ENCODE measurements at places on chromosomes 16 and 17.

- peak; percentile 56 for DNase-seq
These were observed 24.2 kb downstream of the KLHL36 start for GRCh38 chr16:84672276-84673202.

DNA sequence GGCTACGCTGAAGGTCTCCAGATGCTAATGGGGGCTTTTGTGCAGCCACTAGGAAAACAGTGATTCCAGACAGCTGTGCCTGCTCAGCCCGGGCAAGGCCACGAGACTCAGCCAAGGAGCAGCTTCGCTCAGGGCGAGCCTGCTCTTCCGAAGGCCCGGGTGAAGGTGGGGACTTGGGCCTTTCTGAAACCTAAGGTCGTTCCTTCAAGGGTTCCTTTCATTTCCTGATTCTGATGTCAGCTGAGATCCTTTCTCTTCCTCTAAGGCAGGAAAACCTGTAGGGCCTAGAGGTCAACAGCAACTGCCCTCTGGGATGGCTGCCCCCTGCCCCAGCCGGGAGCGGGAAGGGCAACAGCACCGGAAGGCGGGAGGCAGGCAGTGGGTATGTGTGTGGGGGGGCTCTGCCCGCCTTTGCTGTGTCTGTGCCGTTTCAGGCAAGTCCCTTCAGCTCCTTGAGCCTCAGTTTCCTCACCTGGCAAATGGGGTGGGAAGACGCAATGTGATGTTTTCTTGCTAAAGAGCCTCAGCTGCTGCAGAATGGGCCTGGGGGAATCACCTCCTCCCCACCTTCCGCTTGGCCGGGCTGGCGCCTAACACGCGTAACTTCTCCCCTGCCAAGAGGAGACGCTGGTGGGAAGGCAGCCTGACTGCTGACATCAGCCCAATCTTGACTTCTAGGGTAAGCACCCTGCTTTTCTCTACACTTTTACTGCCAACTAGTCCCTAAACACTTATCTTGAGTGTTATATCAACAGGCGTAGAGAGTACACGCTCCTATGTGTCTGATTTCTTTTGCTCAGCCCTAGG lies 32.8 kb downstream of the IRF8 start:
- DNase-seq, result no peak

DNA sequence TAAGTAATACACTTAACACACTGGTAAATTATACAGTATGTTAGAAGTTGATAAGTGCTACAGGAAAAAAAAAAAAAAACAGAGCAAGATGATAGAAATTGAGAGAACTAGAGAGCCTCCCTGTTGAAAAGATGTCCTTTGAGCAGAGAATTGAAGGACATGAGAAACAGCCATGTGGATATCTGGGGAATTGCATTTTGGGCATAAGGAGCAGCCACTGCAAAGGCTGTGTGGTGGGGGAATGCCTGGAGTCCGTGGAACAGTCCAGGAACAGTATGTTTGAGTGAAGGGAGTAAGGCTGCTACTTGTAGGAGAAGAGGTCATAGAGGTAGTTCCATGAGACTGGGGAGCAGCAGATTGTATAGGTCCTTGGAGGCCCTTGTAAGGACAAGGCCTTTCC lies 178.4 kb downstream of the FTO start:
- DNase-seq, result no peak

DNA sequence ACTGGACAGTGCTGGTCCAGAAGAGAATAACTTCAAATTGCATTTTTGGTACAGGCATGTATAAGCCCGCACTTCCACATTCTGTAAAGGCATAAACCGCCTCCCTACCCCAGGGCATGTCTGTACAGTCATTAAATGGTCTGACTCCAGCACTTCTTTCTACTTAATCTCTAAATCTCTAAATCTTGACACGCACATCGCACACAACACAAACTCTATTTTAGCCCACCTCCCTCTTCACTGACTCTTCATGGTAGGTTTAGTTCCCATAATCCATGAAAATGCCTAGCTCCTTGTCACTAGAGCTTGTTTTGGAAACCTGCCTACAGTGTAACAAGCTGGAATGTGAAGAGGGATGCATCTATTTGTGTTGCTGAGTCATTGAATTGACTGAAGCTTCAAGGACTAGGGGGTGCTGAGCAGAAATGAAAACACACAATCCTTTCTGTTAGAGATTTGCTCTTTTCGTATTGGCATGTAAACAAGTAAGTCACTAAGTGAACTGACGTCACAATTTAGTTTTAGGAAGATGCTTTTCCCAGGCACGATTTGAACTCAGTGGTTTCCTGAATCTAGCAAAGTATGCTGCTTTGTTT lies 1.6 kb upstream of the DUSP14 start:
- no peak for DNase-seq

DNA sequence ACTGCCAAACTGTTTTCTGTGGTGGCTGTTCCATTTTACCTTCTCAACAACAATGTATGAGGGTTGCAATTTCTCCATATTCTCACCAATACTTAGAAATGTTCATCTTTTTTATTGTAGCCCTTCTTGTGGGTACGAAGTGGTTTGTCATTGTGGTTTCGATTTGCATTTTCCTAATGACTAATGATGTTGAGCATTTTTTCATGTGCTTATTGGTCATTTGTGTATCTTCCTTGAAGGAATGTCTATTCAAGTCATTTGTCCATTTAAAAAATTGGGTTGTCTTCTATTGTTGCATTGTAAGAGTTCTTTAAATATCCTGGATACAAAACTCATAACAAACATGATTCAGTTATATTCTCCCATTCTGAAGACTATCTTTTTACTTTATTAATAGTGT lies 47.5 kb upstream of the CCL2 start:
- DNase-seq, result no peak

GRCh38 chr17:48993951-48994350 lies 3.2 kb upstream of the IGF2BP1 start:
- DNase-seq, result no peak

DNA sequence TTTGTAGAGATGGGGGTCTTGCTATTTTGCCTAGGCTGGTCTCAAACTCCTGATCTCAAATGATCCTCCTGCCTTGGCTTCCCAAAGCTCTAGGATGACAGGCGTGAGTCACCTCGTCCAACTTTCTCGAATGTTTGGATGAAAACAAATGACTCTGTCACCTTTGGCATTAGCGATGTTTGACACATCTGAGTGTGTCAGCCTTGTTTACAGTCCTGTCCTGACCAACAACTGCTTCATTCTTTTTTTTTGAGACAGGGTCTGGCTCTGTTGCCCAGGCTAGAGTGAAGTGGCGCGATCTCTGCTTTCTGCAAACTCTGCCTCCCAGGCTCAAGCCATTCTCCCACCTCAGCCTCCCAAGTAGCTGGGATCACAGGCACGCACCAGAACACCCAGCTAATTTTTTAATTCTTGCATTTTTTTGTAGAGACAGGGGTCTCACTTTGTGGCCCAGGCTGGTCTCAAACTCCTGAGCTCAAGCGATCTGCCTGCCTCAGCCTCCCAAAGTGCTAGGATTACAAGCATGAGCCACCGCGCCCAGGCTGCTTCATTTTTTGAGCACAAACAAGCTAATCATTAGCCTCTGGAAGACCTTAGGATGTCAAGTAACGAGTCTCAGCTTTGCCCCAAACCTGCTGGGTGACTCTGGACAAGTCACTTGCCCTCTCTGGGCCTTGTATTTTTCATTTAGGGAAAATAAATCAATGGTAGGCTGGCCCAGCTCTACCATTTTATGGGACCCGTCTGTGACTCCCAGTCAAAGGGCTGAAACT lies 7.4 kb downstream of the MYH11 start:
- DNase-seq, result no peak

DNA sequence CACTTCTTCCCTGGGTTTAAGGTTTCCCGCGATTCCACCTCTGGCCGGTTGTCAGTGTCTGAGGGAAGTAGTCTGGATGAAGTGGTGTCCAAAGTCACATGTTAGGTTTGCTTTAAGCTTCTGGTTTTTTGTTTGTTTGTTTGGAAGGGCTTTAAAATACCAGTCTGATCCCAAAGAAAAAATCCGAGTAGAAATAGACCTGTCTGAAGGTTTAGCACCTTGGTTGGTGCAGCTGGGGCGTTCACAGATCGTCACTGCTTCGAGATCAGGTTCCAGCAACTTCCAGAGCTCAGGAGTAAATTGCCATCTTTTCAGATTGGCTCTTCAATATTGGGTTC lies 567 bp downstream of the TMEM97 start:
- no peak for DNase-seq

- no peak for DNase-seq
These were observed at the start of gene CDYL2 for GRCh38 chr16:80804526-80805383. Gene CDYL2 (minus strand): TSS chr16:80804598. CDS start chr16:80804173, 425 bp downstream.

DNA sequence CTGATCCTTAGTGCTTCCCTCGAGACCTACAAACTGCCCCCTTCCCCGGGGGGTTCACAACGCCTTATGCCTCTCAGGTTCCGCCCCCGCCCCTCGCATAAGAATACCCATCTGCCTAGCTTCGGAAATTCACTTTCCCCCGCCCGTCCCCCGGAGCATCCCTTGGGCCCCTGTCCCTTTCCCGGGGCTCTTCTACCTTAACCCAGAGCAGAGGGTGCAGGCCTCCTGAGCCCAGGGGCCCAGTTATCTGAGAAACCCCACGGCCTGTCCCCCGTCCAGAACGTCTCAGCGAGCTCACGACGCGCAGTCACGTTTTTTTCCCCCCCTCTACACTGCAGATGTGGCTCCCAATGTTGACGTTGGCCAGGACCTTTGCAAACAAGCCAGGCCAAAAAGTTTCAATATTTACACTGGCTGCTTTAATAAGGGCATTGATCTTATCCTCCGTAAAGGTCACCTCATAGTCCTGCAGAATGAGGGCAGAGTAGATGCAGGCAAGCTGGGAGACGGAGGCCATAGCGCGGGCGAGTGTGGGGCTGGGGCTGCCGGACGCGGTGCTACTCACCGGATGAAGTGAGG lies 1.4 kb upstream of the NBR1 start:
- DNase-seq, result no peak

DNA sequence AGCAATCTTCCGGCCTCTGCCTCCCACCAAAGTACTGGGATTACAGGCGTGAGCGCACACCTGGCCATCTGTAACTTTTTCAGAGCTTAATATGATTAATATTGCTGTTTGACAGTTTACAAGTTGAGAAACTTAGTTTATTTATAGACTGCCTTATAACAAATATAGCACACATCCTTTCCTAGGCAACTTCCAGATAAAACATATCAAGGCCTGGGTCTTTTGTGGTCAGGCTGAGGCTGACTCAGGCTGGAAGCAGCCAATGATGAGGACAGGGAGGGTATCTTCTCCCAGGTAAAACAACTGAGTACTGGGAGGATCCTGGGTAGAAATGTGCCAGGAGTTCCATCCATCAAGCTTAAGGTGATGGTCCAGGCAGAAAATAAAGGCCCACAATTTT lies 16.2 kb downstream of the LUC7L start:
- DNase-seq, result no peak

DNA sequence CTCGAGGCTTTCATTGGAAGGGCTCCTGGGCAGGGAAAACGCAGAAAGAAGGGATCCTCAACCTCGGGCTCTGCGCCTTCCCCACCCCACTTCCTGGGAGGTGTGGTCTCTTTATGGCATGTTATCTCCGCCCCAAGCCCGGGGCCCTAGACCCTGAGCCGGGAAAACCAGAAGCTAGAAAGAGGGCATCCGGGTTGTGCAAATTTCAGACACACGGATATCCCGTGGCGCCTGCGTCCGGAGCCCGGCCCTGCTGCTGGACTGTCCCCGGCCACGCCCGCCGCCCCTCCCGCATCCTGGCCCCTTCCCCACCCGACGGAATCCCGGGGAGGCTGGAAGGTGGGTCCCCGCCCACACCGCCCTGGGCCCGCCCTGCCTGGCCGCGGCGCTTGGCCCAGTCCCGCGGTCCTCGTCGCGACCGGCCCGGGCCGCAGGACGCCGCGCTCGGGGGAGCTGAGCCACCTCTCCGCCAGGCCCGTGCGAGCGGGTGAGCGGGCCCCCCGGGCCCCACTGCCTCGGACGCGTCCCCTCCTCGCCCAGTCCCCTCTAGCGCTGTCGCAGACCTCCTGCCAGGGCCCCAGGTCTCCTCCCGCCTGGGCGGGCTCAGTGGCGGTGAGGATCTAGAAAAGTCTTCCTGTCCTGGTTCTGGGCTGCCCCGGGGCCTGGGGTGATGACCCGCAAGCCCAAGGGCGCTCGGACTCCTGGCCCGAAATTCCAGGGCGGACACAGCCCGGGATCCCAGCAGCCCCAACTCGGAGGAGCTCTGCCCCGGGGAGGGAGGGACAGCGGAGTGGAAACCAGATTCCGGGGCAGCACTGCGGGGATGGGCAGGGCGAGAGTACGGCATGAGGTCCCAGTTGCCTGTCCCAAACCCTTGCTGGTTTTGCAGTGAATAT lies at the start of gene SLC16A5:
TSS of gene SLC16A5 (plus strand) at position 397 of the 896 bp plus-strand sequence. CDS start 5,683 bp downstream, outside the sequence.
- no peak for DNase-seq

GRCh38 chr16:70779361-70779760 lies 21.6 kb downstream of the VAC14 start:
- DNase-seq, result no peak

DNA sequence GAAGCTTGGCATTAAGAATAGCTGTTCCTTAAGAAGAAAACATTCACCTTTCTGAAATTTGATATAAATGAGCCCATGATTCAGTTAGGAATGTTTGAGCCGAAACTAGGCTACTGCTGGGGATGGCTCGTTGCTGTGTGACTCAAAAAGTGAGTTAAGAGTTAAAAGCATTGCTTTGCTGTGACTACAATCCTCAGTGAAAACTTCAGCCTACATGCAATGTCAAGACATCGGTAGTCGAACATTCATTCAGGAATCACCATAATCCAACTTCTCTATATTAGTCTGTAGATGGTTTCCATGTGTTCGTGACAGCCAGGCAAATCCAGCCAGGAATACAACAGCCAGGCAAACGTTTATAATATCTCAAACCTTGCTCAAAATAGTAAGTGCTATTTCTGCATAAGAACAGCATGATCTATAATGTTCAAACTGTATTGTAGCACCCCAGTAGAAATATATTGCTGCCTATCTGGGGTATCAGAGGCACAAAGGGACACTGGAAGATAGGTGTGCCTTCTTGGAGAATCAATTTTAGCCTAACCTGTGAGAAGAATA lies 1225.1 kb downstream of the CDH8 start:
- no peak for DNase-seq

DNA sequence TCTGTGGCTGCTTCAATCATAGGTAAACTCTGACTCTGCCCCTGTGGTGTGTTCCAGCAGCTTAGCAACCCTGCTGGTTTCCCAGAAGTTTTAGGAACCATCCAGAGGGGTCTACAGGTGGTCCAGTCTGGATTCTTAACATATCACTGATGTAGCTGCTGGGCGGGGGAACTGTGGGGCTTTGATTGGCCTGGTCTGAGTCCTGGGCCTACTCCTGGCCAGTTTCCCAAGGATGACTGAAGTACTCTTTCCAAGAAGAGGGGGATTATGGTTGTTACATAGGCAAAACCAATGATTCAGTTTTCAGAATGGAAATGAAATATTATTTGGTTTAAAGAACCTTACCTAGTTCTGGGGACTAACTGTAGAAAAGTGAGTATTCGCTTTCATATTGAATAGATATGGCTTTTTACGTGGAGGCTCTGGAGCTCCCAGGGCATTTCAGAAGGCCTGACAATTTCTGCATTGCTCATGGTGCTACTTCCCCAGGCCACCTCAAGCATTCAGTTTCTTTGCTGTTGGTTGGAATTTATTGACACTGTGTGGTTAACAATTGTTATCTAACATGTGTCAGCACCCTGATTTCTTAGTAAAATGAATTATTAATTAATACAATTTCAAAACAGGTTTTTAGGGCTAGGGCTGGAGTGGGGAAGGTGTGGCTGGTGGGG lies 38.4 kb downstream of the EPN2 start:
- DNase-seq, result no peak

GRCh38 chr17:77405867-77406732 lies 265.3 kb downstream of the SEC14L1 start:
- DNase-seq, result no peak
